ENCODE measurements at places on chromosomes 13 and 19.

DNA sequence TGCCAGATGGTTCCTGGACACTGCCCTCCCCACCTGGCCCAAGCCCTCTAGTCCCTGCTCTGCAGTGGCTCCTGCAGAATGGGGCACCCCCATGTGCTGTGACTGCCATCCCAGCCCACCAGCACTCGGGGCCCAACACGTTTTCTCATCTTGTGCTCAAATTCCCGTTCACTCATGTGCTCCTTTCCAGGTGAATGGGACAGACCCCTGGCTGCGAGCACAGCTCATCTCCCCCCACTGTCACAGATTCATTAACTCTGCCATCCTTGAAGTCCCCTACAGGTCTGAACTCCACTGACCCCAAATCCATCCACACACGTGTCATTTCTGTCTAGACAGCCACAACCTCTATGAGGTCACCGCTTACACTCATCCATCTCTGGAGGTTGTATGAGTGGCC, 23.6 kb downstream of the TUBA3C start:
- no peak for DNase-seq

- DNase-seq = peak; percentile 69
These were observed 5.5 kb downstream of the IER2 start for GRCh38 chr19:13155472-13156359.

DNA sequence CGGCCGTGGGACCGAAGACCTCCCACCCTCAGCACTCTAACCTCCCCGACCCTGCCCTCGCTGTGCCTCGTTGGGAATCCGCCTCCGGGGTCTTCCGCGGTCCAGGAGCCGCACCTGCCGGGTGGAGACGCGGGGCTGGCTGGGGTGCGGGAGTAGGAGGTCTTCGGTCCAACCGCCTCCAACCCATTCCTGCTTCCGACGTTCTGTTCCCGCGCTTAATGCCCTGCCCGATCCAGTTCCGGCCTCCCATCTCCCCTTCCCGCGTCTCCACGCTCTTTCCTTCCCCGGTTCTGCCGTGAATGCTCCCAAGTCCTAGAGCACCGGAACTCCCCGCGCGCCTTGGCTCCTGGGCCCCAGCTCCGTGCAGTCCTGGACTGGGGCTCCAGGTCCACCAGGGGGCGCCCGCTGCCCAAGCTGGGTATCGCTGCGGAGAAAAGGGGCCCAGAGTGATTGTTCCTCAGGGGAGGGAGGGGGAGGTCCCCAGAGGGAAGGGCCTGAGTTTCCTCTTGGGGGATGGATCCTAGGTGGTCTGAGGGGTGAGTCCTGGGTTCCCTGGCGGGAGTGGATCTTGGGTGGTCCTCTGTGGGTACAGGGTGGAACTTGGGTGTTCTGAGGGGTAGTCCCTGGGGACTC, 14.1 kb upstream of the TNFSF9 start:
- DNase-seq = peak; percentile 85

DNA sequence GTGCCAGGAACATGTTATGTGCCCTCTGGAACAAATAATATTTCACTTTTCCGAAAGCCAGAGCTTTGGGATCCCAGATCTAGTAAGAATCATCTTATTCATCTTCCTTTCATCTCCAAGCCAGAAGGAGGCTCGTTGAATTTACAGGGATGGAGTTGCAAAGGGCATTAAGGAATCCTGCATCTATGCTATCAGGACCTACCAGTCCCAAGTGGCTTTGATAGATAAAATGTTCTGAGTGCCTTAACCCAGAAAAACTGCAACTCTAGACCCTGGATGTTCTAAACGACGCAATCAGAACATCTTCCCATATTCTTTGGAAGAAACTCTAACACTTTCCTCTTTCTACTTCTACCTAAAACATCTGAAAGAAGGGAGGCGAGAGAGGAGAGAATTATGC, 9.2 kb upstream of the EDDM13 start:
- no peak for DNase-seq

DNA sequence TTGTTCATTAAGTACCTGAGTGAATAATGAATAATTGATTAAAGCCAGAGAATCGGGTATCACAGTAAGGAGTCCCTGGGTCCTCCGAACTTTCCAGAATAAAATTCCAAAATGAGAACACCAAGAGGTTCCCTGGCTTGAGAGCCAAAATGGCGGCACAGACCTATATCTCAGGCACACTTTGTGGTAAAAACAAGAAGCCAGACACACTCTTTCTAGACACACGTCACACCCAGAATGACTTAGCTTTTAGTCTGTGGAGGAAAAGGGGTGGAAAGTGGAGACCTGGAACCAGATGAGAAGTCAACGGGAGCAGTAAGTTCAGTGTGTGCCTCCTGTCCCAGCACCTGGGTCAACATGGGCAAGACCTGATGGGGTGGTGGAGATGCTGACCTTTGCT, 8.4 kb downstream of the ARL11 start:
- DNase-seq = no peak

DNA sequence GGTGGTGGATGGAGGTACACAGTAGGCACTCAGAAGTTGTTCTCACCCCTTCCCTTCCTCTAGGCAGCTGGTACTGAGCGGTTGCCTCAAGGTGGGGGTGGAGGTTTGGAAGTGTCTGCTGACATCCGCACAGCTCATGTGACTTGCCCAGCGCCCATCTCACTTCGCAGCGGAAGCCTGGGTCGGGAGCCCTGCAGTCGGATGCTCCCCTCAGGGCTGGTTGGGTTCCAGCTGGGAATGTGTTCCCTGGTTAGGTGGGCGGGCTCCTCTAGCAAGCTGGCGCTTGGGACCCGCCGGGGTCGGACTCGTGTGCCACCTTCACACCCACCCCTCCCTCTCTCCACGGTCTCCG, 10.2 kb downstream of the PPP1R37 start:
- no peak for DNase-seq

DNA sequence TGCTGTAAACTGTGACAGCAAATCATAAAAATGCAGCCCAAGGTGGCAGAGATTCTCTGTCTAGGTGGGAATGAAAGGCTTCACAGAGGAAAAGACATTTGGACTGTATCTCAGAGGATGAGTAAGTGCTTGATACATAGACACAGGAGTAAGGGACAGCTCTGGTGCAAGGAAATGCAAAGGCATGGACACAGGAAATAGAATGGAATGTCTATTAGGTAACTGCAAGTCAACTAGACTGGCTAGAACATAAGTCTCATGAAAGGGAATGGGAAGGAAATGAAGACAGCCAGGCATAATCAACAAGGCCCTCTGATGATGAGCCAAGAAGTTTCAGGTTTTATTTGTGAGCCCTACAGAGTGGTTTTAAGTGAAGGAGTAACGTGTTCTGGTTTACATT, 321.7 kb downstream of the SUCLA2 start:
- DNase-seq = no peak

DNA sequence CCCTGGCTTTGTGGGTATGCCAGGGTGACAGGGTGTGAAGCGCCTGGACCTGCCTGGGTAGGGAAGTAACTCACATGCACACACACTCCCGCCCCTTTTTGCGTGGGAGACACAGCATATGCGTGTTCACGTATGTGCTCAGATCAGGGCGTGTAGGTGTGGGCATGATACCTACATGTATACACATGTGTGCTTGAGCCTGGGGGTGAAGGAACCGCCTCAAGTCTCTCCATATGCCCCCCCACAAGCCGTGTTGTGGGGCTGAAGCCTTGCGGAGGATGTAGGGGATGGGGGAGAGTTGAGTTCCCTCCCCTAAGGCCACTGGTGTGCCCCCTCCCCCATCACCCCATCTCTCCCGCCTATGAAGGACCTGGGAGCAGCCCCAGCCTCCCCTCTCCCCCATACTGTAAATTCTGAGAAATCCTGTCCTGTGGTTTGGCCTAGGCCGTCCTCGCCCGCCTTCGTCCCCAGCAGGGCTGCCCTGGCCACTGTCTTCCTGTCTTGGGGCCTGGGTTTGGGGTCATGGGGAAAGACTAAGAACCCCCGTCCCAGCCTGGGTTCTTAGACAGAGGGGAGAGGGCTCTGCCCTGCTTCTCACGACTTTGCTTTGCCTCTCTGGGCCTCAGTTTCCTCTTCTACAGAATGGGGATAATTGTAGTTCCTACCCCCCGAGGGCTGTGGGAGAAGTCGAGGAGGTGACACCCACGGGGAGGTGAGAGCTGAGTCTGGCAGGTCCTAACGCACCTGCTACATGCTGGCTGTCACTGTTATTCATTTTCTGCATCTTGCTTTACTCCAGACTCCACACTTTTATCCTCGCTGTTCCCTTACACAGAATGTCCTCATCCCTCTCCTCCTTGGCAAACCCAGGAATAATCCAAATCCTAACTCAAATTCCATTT, 14.3 kb downstream of the ACTL9 start:
- DNase-seq = no peak

- DNase-seq = no peak
These were observed 2.0 kb downstream of the SPART start for GRCh38 chr13:36344173-36344572.

DNA sequence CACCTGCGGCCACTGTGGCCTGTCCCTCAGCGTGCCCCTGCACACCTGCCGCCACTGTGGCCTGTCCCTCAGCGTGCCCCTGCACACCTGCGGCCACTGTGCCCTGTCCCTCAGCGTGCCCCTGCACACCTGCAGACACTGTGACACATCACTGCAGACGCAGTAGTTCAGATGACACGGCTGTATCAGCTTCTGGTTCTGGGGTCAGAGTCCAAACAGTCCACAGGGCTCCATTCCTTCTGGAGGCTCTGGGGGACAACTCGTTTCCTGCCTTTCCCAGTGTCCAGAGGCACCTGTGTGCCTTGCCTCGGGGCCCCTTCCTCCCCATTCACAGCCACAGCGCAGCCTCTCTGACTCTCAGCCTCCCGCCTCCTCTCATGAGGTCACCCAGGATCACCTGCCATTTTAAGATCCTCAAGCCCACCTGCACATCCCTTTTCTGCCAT, 5.5 kb downstream of the SF3A2 start:
- DNase-seq = no peak

GRCh38 chr19:4795400-4795799, 3.9 kb downstream of the FEM1A start:
- no peak for DNase-seq

DNA sequence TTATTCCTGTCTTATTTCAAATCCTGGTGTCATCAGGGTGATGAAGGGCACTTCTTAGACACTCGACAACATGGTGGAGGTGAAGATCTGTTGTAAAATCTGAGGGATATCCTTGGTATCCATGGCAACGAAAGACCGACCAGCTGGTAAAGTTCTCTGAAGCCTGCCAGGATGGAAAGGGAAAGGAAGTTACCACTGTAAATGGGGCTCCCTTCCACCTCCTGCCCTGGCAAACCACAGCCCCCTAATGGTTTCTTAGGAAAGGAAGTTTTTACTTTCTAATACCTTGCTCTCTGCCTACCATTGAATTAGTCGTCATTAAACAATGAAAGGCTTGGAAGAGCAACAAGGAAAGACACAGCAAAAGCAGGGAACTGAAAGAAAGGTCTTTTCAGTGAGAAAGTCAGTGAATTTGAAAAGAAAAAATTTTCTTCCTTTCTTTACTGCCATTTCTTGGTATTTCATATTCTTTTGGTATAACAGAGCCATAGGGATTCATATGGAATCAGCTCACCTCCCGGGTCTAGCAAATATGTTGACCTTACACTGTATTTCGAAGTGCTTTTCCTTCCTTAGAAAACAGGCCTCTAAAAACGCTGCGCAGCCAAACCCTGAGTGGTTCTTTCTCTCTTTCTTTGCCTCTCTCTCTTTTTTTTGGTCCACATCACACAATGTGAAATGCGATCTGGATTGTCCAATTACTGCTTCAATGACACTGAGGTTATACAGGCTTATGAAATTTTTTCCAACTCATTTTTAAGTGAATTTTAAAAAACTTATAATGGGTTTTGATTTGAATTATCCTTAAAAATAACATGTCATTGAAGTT, 111.0 kb downstream of the RGCC start:
- DNase-seq = no peak

GRCh38 chr13:110376120-110376519, 69.0 kb downstream of the COL4A2 start:
- DNase-seq = no peak

DNA sequence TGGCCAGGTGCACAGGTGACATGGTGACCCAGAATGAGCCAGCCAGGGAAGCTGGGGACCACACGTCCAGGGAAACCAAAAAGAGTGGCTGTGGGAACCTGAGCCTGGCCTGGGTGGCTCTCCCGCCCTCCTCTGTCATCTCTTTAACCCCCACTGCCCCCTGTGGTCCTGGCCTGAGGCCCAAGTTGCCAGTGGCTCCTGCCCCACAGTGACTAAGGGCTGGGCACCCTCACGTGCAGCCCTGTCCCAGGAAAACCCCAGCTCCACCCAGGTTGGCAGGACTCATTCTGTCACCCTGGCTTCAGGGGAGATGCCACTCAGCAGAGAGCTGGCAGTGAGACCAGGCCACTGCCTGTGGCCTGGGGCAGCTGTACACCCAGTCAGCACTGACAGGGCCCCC, 30.6 kb upstream of the ISYNA1 start:
- no peak for DNase-seq

- no peak for DNase-seq
These were observed 70.9 kb upstream of the WASF3 start for GRCh38 chr13:26486550-26486949.

GRCh38 chr19:36246006-36246481, 31.1 kb downstream of the ZNF146 start:
- no peak for DNase-seq

- no peak for DNase-seq
These were observed 8.4 kb upstream of the HTR2A start for GRCh38 chr13:46905249-46905648.

- DNase-seq = no peak
These were observed 19.1 kb downstream of the PGLS start for GRCh38 chr19:17530586-17530985.

- DNase-seq = no peak
These were observed 16.2 kb downstream of the TMTC4 start for GRCh38 chr13:100658363-100658762.

GRCh38 chr13:21971662-21972621, 301.1 kb downstream of the FGF9 start:
- DNase-seq = no peak

- no peak for DNase-seq
These were observed 72.8 kb downstream of the EFNB2 start for GRCh38 chr13:106462710-106463109.

DNA sequence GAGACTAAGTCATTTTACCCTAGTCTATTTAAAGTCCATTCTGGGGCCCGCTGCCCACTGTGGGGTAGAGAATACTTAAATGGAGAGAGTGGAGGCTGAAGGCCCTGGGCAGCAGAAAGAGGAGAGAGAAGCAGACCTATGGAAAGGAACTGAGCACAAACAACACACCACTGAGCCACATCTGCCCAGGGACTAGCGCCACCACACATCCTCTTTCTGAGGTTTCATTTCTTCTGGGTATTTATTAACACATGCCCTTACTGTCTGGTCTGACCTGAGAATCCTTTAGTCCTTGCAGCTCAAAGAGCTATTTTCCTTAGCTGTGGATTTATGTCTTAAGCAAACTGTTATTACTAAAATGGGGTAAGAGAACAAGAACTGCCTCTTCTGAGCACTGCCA, 154.0 kb downstream of the NALCN start:
- no peak for DNase-seq

GRCh38 chr13:33548069-33548468, 262.5 kb upstream of the STARD13 start:
- no peak for DNase-seq

Measured in D721Med (cell line).